Effector CD4-positive, alpha-beta T cell (primary cell): ENCODE measurements at places on chromosomes 1 and 21.

DNA sequence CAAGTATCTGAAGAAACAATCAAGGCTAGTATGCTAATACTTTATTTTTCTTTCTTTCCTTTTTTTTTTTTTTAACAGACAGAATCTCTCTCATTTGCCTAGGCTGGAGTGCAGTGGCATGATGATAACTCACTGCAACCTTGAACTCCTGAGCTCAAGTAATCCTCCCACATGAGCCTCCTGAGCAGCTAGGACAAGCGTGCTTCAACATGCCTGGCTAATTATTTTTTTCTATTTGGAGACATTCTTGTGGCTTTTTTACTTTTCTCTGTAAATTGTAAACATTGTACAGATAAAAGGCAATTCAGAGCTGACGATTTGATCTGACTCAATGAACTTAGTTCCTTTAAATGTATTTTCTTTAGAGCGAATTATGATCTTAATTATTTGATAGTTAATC is 41.4 kb downstream of the CCDC18 start:
- DNase-seq, result no peak

GRCh38 chr1:220926146-220926545 is 46.9 kb downstream of the HLX start:
- no peak for DNase-seq

GRCh38 chr1:175376194-175376593 is 183.6 kb upstream of the KIAA0040 start:
- no peak for DNase-seq

GRCh38 chr1:19552291-19553010 is 67.1 kb upstream of the CAPZB start:
- no peak for DNase-seq

GRCh38 chr1:177830531-177831135 is 139.2 kb downstream of the SEC16B start:
- no peak for DNase-seq

DNA sequence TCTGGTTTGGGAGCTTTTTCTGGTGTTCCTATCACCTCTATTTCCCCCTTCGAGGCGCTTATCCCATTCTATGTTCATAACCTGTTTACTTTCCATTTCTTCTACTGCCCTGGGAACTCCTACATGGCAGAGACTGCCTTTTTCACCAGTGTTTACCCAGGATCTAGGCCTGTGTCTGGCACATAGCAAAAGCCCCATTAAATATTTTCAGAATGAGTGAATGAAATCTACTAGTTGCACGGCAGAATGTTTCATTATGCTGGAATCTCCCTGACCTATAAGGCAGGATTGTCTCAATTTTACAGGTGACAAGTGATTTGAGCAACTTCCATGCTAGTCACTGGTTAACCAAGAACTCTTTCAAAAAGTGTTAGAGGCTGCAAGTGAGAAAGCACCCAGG is 70.1 kb downstream of the PGM1 start:
- DNase-seq, result no peak

DNA sequence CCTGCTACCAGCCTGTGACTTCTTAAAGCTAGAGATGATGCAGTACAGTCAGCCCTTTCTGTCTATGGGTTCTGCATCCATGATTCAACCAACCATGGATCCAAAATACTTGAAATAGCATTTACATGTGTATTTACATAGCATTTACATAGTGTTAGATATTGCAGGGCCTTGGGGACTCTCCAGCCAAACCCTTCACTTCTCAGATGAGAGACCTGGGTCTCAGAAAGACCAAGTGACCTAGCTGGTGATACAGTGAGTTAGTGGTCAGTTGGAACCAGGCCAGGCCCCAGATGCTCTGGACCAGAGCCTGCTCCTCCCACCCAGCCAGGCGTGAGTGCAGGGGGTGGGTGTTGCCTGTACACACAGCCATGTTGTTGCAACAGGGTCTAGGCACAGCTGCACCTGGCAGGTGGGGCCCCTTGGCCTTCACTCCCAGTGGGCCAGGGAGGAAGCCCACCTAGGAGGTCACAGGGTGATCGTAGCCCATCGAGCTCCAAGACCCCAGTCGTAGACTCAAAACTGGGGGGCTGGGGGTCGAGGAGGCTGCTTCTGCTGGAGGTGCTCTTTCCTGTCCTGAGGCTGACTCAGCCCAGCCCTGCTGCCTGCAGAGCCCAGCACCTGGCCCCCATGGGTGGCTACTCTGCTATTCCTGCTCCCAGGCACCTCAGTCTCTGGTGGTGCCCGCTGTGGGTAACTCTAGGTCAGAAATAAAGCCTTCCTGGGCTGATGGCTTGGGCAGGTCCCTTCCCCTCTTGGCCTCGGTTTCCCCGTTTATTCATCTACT is 7.7 kb downstream of the TMEM61 start:
- DNase-seq, result no peak

GRCh38 chr1:231779081-231779480 is 152.5 kb downstream of the DISC1 start:
- DNase-seq, result no peak

- DNase-seq, result no peak
These were observed 128.5 kb upstream of the RRP15 start for GRCh38 chr1:218156595-218156994.

DNA sequence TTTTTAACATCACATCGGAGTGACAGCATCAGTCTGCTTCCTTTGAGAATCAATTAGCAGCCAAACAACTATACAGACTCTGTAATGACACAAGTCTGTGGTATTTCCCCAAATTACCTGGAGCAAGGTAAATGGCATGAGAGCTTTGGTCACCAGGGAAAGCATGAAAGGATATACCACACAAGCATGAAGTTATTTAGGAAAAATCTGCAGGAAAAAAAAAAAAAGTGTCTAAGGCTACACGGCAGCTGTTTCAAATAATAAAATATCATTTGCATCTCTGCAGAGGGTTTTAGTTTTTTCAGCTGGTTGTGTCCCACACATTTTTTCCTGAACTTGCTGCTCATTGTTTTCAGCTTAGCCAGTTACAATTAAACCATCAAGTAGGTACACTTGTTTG is 234.7 kb downstream of the TTLL7 start:
- no peak for DNase-seq

- no peak for DNase-seq
These were observed 14.2 kb upstream of the RGS4 start for GRCh38 chr1:163055005-163055404.

DNA sequence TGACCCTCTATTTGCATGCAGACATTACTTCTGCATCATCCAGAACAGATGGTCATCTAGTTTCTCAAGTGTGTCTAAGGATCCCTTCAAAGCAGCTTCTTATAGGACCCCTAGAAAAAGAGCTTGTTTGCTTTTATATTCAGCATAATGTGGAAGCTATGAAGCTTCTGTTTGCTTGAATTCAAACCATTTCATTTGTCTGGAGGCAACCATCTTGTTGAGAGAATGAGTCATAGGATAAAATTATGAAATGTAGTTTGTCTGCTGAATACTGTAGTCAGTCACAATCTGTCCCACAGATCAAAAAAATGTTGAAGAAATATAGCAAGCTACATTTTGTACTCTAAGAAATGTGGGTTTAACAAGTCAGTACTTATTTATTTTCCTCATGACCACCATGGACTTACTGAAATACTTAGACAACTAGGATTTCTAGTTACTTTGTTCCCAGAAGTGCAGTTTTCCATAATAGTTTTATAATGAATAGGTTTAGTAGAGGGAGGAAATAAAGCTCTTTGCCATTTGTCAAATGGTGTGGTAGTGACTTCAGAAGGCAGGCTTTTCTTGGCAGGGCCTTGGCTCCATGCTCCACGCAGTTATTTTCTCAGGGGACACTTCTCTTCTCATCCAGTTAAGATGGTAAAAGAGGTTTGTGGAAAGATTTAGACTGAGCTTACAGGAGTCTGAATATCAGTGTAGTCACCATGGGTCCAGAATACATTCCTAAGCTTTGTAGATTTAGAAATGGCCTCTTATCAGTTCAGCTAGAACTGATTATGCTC is 74.8 kb upstream of the DEPDC1 start:
- no peak for DNase-seq

- DNase-seq, result no peak
These were observed 17.7 kb downstream of the CBR1 start for GRCh38 chr21:36087362-36088138.

DNA sequence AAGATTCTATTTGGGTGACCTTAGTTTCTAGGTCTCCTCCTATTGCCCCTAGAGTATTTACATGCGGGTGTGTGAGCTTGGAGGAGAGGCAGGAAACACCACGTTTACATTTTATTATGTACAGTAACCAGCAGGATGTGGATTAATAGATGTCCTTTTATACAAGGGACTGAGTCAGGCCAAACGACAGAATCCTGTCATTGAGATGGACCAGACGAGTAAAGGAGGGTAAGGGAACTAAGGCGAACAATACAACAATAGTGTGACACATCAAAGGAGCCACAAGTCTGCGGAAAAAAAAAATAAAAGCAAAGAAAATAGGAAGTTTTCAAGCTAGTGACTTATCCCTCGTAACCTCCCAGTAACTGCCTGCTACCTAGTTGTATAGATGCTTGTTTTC is 151.1 kb downstream of the GABPA start:
- DNase-seq, result no peak

GRCh38 chr21:35325953-35326352 is 276.9 kb upstream of the RUNX1 start:
- no peak for DNase-seq

GRCh38 chr1:22893292-22893691 is 79.4 kb downstream of the LACTBL1 start:
- DNase-seq, result no peak

GRCh38 chr1:44634606-44635189 is 39.6 kb downstream of the TMEM53 start:
- DNase-seq, result no peak

DNA sequence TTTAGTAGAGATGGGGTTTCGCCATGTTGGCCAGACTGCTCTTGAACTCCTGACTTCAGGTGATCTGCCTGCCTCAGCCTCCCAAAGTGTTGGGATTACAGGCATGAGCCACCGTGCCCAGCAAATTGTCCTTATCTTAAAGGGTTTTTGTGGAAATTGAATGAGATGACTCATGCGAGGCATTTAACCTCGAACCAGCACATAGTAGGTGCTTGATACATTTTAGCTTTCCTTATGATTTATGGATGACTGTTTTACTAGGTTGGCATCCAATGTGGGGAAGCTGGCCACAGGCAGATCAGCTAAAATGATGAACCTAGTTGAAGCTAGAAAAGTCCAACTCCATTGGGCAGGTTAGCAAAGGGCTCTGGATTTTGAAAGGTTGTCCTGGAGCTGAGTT is 1.4 kb upstream of the COL9A2 start:
- no peak for DNase-seq

- DNase-seq, result no peak
These were observed 59.4 kb downstream of the DIPK1A start for GRCh38 chr1:92901699-92902405.

DNA sequence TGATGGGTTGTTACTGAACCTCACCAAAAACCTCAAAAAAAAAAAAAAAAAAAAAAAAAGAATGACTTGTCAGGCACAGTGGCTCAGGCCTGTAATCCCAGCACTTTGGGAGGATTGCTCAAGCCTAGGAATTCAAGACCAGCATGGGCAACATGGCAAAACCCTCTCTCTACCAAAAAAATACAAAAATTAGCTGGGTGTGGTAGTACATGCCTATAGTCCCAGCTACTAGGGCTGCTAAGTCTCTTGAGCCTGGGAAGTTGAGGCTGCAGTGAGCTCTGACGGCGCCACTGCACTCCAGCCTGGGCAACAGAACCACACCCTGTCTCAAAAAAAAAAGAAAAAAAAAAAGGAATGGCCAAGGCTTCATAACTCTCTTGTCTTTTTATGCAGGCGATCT is 11.1 kb downstream of the CHAF1B start:
- DNase-seq, result no peak

DNA sequence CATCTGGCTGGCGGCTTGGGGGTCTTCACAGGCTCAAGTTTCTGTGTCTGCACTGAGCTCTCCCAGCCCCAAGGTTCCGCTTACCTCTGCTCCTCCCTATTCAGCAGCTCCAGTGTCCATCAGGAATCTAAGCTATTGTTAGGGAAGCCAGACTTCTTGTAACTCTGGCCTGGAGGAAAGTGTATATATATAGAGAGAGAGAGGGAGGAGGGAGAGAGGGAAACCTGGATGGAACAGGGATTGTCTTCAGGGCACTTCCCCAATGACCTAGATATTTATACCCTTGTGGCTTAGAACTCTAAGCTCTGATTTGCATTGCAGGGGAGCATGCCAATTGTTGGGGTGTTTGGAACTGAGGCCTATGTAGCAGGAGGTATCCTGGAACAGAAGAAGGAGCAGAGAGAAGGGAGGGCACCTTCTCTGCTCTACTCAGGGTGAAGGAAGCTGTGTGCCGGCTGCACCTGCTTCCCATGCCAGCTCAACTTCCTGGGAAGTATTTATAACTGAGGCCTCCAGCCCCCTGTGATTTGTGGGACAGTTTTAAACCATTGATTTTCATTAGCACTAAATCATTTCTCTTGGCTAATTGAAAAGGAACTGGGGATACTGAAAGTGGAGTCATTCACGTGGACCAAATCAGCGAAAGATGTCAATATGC is 70.9 kb downstream of the NAV1 start:
- no peak for DNase-seq

GRCh38 chr1:42730002-42730401 is 10.0 kb downstream of the CLDN19 start:
- DNase-seq, result no peak

- DNase-seq, result no peak
These were observed 15.7 kb downstream of the RNF19B start for GRCh38 chr1:32948905-32949304.

- DNase-seq, result no peak
These were observed 167.4 kb downstream of the TNFSF18 start for GRCh38 chr1:172883387-172883791.

- no peak for DNase-seq
These were observed 4.1 kb downstream of the RUNX1 start for GRCh38 chr21:35044770-35045541.

DNA sequence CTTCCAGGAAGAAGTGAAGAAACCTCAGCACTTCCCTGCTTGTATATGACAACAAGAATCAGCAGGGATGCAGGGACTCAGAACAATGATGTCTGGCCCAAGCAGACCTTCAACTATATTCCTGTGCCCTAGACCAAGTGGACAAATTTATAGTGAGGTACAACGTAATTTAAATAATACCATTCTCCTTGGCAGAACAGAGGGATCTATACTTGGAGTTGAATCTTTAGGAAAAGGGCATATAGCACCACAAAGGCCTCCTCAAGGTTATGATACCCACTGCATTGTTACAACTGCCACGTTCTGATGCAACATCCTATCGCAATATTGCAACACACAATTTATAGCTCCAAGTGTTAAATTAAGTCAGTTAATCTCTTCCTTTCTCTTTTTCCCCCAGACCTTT is 29.1 kb upstream of the GFI1 start:
- DNase-seq, result no peak

- no peak for DNase-seq
These were observed 245.3 kb downstream of the SPATA17 start for GRCh38 chr1:217876401-217876800.

- no peak for DNase-seq
These were observed 61.1 kb upstream of the LAPTM5 start for GRCh38 chr1:30818568-30819243.

- peak; percentile 61 for DNase-seq
These were observed 260.5 kb downstream of the PRDM2 start for GRCh38 chr1:13960375-13960987.
